ENCODE measurements at places on chromosomes 12 and 14.
A peak's percentile ranks its signal among the peaks of the same experiment; 100 is the strongest.

GRCh38 chr14:88470542-88471440 lies 84.0 kb downstream of the PTPN21 start:
- DNase-seq, result no peak

GRCh38 chr12:12600659-12601058 lies 11.0 kb upstream of the CREBL2 start:
- DNase-seq, result no peak

GRCh38 chr14:66405158-66405557 lies 81.0 kb upstream of the CCDC196 start:
- no peak for DNase-seq

DNA sequence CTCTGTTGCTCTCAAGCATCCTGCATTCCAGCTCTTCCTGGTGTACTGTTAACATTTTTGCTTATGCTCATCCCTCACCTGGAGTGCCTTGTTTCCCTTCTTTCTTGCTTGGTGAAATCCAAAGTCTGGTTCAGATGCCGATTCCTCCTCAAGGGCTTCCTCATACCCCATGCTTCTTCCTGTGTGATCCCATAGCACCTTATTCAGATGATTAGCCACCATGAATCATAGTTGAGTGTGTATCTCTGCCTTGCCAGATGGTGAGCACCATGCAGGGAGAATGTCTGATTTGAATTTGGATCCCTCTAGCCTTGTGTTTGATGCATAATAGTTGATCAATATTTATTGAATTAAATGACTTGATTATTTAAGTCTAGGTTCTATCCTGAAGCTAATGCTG lies 39.4 kb upstream of the ANO4 start:
- DNase-seq, result no peak

DNA sequence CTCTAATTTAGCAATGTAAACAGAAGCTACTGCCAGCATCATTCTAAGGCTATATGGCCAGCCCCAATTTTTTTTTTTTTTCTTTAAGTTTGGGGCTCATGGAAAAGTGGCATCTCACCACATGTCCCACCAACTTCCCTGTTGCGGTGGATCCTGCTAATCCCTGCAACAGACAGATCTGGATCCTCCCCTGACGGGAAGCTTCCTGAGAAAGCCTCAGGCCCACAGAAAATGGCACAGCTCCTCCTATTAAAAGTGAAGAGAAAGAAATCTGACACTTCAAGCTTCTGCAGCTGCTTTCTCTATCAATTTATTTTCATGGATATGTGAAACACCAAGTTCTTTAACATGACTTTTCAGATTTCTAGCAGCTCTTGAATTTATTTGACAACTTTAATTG lies 433.8 kb upstream of the DCN start:
- no peak for DNase-seq

DNA sequence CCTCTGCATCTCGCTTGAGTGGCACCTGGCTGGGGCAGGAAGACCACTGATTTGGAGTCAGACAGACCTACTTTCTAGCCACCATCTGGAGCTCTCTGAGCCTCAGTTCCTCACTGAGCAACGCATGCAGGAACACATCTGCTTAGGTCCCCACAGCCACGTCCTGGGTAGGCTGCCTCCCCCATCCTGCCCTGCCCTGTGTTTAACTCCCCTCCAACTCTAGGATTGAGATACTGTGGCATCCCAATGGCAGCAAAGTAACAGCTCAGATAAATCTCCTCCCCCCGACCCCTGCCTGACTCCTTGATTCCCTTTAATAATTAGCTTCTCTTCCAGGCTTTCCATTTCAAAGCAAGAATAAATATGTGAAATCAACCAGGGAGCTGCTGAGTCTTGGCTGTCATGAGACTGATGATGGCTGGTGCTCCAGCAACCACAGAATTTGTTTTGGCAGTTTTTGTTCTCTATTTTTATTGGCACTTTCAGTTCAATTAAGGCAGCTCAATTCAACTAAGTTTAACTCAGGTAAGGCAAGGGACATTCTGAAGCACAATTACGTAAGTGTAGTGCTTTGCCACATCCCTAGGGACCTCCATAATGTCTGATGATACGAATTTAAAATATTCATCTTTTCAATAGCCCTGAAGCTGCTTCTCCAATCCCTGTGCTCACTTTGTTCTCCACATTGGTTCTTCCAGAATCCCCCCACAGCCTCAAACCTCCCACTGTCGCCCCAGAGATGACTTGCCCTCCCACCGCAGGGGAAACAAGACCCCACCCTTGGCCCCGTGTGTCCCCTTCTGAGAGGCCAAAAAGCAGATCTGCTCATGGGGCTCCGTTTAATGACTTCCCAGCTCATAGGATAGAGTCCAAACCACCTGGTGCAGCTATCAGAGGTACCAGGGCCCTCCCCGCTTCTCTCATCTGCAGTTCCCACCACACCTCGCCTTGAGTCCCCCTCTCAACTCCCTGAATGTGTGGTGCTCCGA lies 58.2 kb downstream of the ESR2 start:
- DNase-seq, result no peak

DNA sequence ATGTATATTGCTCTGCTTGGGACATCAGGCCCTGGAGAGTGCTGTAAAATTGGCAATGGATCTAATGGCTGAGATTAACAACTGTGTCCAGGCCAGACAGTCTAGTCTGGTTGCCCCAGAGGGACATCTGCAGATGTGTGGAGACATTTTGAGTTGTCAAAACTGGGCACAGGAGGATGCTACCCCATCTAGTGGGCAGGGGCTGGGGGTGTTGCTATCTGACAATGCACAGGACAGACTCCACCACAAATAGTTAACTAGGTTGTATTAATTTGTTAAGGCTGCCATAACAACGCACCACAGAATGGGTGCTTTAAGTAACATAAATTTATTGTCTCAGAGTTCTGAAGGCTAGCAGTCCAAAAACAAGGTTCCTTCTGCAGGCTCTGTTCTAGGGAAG lies 302.5 kb upstream of the AMIGO2 start:
- DNase-seq, result no peak

GRCh38 chr14:101475456-101476257 lies 85.6 kb upstream of the DIO3 start:
- no peak for DNase-seq

DNA sequence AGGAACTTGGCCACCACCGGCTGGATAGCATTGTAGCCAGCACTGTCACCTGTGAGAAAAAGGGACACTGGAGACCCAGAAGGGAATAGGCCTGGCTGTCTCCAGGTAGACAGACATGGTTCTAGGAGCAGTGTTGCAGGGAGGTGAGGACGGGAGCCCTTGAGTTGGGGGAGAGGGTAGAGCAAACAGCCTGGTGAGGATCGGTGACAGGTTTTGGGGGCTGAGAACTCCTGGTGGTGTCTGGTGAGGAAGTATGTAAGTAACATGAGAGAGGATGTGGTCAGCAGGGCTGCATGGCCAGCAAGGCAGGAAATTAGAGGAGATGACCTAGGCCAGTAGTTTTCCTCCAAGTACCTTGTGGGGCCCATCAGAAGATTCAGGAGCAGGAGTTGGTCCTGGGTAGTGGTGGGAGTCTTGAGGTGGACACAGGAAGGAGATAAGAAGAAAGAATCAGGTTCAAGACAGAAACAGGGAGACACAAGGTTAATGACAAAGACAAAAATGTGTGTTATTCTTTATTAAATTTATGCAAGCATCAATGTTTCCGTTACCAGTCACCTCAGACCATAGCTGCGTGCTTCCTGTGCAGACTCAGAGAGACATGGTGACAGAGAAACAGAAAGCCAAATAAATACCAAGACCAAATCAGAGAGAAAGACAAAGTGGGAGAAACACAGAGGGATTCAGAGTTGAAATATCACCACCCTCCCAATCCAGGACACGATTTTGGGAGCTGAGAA lies at the start of gene ARHGAP9:
ARHGAP9 (minus strand) TSS at position 491 of the 740 bp plus-strand sequence; CDS start at position 31, 460 bp downstream.
- DNase-seq, result peak; percentile 59

GRCh38 chr14:49934646-49935045 lies 41.8 kb downstream of the ARF6 start:
- DNase-seq, result no peak

- DNase-seq, result peak; percentile 78
These were observed 42.0 kb upstream of the GPR68 start for GRCh38 chr14:91286530-91286937.

DNA sequence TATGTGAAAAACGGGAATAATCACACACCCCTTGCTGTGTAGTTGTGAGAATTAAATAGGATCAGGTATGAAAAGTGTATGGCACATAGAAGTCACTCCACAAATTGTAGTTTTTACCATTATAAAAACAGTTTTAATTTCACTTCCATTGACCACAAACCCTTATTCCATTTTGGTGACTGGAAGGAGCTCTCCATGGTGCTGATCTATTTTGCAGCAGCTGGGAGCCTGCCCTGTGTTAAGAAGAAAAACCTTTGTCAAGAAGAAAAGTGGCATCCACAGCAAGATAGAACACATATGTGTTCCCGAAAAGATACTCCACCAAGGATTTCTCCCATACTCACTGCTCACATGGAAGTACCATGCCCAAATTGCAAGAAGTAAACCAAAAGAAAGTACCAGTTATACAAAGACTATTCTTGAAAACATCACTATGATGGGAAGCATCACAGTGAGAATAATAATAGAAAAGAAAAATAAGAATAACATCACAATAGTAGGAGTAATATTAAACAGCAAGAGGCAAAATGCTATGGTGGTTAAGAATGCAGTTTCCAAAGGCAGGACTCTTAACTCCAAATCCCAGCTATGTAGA lies 58.7 kb downstream of the TUNAR start:
- DNase-seq, result no peak

- no peak for DNase-seq
These were observed 94.5 kb downstream of the PCNX1 start for GRCh38 chr14:71001742-71002141.

DNA sequence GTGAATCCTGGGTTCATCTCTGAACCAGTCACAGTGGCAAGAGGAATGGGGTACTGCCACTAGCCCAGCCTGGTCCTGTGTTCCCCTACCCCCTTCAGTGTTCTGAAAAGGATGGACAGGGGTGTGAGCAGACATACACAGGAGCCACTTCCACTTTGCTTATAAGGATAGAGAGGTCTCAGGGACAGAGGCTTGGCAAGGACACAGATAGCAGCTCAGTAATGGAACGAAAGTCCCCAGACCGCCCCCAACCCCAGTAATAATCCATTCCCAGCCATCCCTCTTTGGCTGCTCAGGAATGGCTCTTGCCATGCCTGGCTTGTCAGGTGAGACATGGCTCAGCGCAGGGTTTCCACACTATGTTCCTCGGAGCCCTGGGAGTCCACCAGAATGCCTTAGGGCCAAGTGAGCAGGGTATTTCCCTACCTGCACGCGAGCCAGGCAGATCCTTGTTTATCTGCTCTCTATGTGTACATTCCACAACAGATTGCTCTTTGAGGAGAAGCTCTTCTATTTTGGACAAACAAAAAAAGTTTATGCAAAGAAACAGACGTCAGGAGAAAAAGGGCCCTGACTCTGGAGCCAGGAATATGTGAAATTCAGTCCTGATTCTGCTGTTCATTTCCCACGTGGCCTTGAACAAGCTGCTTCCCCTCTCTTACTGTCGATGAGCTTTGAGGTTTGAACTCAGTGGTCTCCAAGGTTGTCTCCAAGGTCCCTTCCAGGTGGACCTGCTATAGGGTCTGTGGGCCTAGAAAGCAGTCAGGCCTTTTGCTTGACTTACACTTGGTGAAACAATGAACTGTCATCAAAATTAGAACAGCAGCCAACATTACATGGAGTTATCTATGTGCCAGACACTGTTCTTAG lies 10.0 kb downstream of the UBE3B start:
- no peak for DNase-seq

DNA sequence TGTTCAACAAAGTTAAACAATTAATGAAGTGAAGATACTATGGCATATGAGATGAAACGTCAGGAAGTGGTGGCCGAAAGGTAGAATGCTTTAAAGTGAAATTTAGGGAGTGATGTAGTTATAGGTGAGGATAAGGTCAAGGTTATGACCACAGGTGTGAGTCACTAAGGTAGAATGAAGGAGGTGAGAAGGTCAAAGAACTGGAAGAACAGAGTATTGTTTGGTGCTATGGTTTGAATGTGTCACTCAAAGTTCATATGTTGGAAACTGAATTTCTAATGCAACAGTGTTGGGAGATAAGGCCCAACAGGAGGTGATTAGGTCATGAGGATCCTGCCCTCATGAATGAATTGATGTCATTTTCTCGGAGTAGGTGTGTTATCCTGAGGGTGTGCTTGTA lies 293.6 kb downstream of the NELL2 start:
- no peak for DNase-seq

DNA sequence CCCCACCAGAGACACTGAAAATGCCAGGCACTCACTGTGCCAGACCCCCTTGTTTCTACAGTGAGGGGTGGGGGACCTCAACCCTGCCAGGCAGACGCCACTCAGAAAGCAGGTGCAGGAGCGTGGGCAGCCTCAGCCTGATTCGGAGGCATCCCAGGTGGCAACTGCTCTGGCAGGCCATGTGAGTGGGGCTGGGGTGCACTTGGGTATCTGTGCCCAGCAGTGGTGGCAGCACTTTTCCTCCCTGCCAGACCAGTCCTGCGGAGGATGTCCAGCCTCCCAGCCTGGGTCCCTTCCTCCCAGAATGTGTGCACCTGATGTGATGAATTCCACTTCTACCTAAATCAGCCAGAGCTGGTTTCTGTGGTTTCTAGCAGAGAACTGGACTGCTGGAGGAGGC lies 13.4 kb upstream of the TTC7B start:
- no peak for DNase-seq

GRCh38 chr14:65198346-65198745 lies 96.0 kb upstream of the MAX start:
- DNase-seq, result no peak

- no peak for DNase-seq
These were observed 80.9 kb downstream of the WSCD2 start for GRCh38 chr12:108210001-108210400.

GRCh38 chr12:27064397-27065342 lies 17.7 kb downstream of the C12orf71 start:
- DNase-seq, result no peak

GRCh38 chr12:49236423-49236822 lies 28.5 kb upstream of the TUBA1C start:
- no peak for DNase-seq

- DNase-seq, result no peak
These were observed 74.4 kb downstream of the POLR3B start for GRCh38 chr12:106431839-106432411.

DNA sequence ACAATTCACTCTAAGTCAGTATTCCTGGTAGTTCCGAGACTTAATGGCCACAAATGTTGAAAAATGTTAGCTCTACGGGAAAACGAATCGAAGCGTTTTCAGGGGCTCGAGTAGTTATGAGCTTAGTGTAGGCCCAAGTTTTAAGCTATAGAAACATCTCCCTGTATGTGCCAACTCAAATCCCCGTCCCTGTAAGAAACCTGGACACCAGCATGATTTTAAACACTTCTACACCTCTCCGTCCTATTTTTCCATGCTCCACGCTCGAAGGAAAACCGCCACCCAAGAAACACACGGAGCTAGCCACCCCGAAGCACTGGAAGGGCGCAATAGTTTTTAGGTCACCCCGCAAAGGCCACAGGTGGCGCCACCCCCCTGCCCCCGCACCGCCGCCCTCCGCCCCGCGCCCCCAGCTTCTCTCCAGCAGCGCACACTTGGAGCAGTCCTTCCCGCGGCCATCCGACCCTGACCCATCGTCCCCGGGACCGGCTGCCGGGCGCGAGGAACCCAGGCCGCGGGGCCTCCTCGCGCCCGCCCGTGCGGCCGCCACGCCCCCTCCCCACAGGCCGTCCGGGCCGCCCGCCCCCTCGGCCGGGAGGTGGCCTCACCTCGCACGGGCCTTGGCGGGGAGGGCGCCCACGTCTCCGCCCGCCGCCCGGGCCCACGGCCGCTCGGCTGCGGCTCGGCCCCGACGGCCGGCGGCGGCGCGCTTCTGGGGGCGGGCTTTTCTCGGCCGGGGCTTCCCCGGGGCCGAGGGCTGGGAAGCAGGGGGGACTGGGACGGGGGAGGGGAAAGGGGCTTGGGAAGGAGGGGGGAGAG lies 522 bp downstream of the R3HDM2 start:
- DNase-seq, result peak; percentile 13
